ENCODE measurements at places on chromosomes 16 and 17.

GRCh38 chr17:81419319-81419885 is 24.1 kb downstream of the BAHCC1 start:
- no peak overlapping the region for H3K27ac ChIP-seq
- no peak for DNase-seq
- H3K4me1 ChIP-seq: no peaks in the 10 kb centered on the region
- no peaks in the 10 kb centered on the region for H3K36me3 ChIP-seq

DNA sequence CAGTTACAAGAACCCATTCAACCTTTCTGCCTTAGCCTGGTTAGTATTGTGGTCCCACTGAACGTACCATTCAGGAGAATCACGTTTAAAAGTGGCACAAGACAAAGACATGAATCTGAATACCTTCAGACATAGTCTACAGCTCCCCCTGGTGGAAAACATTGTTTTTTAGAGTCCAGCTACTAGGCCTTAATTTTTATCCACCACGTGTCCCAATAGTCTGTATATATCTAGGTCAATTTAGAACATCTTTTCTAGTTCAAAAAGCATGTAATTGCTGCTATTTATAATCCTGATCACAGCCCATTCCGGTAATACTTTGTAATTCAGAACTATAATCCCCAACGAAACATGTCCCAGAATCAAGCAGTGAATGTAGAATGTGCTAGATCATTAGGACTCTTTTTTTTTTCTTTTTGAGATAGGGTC is 13.7 kb upstream of the GUCY2D start:
- no peak overlapping the region for H3K27ac ChIP-seq
- no peak for DNase-seq
- peaks cover 55% of the 10 kb centered on the region for H3K27me3 ChIP-seq
- no peaks in the 10 kb centered on the region for H3K36me3 ChIP-seq
- no peak overlapping the region for H3K4me3 ChIP-seq

- H3K4me3 ChIP-seq: peak overlapping the region; percentile 74
- peaks cover 11% of the 10 kb centered on the region for H3K27me3 ChIP-seq
Measured at GRCh38 chr17:62653826-62654761, 26.6 kb downstream of the MRC2 start.

GRCh38 chr16:68231384-68232136 is 4.4 kb downstream of the ESRP2 start:
- DNase-seq: no peak
- H3K4me1 ChIP-seq: peaks cover 21% of the 10 kb centered on the region
- peaks cover 13% of the 10 kb centered on the region for H3K36me3 ChIP-seq
- H3K27ac ChIP-seq: no peak overlapping the region
- no peaks in the 10 kb centered on the region for H3K27me3 ChIP-seq
- H3K4me3 ChIP-seq: no peak overlapping the region

DNA sequence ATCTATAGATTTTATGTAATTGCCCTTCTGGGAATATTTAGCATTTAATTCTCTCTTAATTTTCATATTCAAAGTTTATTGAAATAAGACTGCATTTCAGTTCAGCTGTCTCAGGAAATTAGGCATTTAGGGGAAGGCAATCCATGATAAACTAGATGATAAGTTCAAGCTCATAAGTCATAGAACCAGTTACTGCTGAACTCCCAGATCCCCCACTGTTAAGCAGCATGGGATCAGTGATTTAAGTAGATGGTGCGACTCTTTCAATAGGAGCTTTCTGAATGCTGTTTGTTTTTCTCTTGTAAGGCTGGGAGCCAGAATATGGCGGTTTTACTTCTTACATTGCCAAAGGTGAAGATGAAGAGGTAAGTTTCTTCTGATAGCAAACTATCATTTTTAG is 23.8 kb downstream of the OGFOD1 start:
- peaks cover 20% of the 10 kb centered on the region for H3K36me3 ChIP-seq
- no peak overlapping the region for H3K27ac ChIP-seq
- H3K4me3 ChIP-seq: no peak overlapping the region
- no peaks in the 10 kb centered on the region for H3K27me3 ChIP-seq

DNA sequence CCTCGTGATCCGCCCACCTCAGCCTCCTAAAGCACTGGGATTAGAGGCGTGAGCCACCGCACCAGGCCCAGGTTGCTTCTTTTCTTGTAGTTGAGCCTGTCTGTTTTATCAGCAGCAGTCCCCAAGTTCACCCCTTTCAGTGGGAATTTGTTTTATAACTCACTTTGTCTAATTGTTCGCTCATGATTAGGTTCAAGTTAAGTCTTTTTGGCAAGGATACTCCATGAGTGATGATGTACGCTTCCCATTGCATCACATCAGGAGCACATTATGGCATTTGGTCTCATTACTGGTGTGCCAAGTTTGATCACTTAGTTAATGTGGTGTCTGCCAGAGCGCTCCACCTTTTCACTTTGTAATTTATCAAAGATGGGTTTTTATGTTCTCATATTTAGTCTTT is 14.4 kb upstream of the GJD3 start:
- no peak for DNase-seq
- H3K27me3 ChIP-seq: no peaks in the 10 kb centered on the region
- no peaks in the 10 kb centered on the region for H3K4me1 ChIP-seq
- no peak overlapping the region for H3K4me3 ChIP-seq
- H3K36me3 ChIP-seq: no peaks in the 10 kb centered on the region

GRCh38 chr16:57299719-57300386 is 15.4 kb upstream of the PLLP start:
- peaks cover 9% of the 10 kb centered on the region for H3K27me3 ChIP-seq
- H3K4me1 ChIP-seq: peaks cover 9% of the 10 kb centered on the region
- no peaks in the 10 kb centered on the region for H3K36me3 ChIP-seq
- H3K4me3 ChIP-seq: no peak overlapping the region
- no peak overlapping the region for H3K27ac ChIP-seq
- peak; percentile 79 for DNase-seq

DNA sequence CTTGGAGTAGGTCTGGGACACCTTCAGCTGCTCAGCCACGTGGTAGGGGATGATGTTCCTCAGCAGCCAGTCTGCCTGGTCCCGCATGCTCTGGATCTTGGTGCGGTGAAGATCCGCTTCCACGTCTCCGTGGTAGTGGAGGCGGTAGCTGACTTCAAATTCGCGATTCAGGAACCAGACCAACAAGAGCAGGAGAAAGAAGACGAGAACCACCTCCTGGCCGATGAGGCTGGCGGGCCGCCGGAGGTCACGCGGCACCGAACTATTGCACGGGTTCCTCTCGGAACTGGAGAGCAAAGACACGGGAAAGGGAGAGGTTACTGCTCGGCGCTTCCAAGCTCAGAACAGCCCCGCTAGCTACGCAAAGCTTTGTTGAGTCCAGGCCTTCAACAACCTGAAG is 86.2 kb upstream of the CREBBP start:
- H3K36me3 ChIP-seq: peaks cover 17% of the 10 kb centered on the region
- H3K27ac ChIP-seq: no peak overlapping the region
- no peak overlapping the region for H3K4me3 ChIP-seq
- peaks cover 13% of the 10 kb centered on the region for H3K27me3 ChIP-seq

DNA sequence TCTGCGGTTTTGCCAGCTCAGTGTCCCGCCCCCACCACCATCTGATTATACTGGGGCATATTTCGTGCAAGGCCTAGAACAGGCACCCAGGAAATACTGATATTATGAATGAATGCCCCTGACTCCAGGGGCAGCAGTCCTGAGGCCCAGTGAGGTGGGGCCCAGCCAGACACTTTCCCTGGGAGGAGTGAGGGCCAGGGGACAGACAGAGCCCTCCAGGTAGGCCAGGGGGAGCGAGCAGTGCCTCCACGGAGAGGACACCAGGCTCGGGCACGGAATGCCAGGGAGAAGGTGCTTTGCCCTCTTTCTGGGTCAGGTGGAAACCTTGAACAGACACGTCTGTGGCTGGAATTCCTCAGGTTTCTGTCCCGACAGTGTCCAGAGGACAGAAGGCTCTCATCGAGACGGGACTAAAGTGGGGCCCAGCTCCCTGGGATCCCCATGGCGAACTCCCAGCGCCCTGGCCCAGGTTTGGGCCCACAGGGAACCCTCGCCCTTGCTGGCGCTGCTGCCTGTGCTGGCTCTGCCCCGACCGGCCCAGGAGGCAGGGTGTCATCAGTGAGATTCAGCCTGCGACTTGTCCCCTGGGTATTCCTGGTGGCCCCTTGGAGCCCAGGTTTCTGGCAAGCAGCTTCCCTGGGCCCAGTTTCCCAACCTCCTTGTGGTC is 4.3 kb downstream of the KATNB1 start:
- no peak for DNase-seq
- no peak overlapping the region for H3K27ac ChIP-seq
- H3K4me1 ChIP-seq: peaks cover 17% of the 10 kb centered on the region

- H3K36me3 ChIP-seq: peaks cover 3% of the 10 kb centered on the region
- no peak overlapping the region for H3K27ac ChIP-seq
- no peak overlapping the region for H3K4me3 ChIP-seq
- DNase-seq: no peak
Measured at GRCh38 chr16:2091547-2092255, 43.9 kb downstream of the TSC2 start.

- no peak for DNase-seq
- H3K4me1 ChIP-seq: peaks cover 22% of the 10 kb centered on the region
- H3K27ac ChIP-seq: no peak overlapping the region
Measured at GRCh38 chr17:7443499-7444485, 1.1 kb upstream of the CHRNB1 start.

DNA sequence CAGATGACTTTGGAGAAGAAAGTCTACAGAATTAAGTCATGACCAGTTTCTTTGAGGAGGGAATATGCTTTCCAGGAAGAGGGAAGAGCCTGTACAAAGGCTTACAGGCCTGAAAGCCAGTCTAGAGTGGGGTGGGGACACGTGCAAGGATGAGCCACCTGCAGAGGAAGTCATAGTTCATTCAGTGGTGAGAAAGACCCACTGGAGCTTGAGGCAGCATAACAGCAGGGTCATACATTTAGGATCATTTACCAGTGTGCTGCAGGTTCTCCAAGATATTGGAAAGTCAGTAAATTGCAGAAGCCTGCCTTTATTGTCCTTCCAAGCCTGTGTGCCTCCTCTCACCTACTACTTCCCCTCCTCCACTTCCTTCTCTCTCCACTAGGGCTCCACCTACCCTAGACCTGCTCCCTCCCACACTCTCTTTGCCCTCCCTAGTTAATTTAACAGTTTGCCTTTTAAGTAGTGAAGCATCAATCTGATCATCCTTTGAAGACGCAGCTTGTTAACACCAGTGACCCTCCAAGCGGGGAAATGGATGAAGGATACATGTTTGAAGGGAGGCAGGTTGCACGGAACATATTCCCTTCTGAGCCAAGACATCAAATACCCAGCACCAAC is 40.2 kb downstream of the CDRT15 start:
- H3K4me3 ChIP-seq: peak overlapping the region; percentile 24
- H3K36me3 ChIP-seq: no peaks in the 10 kb centered on the region
- no peak for DNase-seq
- H3K27ac ChIP-seq: peak overlapping the region; percentile 91
- peaks cover 47% of the 10 kb centered on the region for H3K4me1 ChIP-seq

DNA sequence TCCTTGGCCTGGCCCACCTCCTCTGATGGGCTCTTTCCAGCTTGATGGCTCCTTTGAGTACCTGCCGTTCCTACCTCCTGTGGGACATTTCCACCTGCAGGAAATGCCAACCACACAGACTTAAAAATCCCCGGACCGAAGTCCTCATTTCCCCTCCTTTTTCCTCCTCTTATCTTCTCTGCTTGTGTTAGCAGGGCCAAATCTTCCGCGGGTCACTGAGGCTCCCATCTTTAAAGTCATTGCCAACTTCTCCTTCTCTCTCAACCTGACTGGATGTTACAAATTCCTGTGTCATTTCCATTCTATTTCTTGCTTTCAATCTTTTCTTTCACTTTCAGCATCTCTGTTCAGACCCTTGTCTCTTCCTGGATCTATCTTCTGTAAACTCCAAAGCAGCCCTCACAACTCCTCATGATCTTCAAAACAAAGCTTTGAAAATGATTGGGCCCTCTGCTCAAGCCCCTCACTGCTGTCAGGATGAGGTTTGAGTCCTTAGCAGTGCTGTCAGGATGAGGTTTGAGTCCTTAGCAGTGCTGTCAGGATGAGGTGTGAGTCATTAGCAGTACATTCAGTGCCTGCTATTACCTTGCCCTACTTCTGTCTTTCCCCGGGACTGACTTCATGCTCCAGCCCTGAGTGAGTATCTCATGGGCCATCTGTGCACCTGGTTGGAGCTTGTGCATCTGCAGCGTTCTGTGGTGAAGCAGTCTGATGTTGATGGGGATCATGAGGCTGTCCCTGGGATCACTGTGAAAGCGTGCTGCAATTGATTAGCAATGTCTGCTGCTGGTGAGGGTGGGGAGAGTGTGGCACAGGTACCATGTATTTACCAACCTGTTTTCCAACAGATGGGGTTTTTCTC is 100.1 kb downstream of the IRF8 start:
- H3K4me1 ChIP-seq: no peaks in the 10 kb centered on the region
- H3K27ac ChIP-seq: no peak overlapping the region
- no peaks in the 10 kb centered on the region for H3K36me3 ChIP-seq
- no peak overlapping the region for H3K4me3 ChIP-seq
- no peak for DNase-seq

DNA sequence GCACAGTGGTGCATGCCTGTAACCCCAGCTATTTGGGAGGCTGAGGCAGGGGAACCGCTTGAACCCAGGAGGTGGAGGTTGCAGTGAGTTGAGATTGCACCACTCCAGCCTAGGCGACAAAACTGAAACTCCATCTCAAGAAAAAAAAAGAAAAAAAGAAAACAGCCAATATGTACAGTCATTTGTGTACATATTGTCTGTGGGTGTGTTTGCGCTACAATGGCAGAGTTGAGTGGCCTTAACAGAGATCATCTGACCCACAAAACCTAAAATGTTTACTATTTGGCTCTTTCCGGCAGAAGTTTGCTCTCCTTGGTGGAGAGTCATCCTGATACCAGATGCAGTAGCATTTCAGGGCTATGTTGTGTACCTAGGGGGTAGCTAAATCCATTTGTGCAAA is 57.9 kb downstream of the ARSG start:
- peaks cover 4% of the 10 kb centered on the region for H3K27me3 ChIP-seq
- no peak overlapping the region for H3K27ac ChIP-seq
- no peak overlapping the region for H3K4me3 ChIP-seq
- H3K36me3 ChIP-seq: no peaks in the 10 kb centered on the region
- no peaks in the 10 kb centered on the region for H3K4me1 ChIP-seq

DNA sequence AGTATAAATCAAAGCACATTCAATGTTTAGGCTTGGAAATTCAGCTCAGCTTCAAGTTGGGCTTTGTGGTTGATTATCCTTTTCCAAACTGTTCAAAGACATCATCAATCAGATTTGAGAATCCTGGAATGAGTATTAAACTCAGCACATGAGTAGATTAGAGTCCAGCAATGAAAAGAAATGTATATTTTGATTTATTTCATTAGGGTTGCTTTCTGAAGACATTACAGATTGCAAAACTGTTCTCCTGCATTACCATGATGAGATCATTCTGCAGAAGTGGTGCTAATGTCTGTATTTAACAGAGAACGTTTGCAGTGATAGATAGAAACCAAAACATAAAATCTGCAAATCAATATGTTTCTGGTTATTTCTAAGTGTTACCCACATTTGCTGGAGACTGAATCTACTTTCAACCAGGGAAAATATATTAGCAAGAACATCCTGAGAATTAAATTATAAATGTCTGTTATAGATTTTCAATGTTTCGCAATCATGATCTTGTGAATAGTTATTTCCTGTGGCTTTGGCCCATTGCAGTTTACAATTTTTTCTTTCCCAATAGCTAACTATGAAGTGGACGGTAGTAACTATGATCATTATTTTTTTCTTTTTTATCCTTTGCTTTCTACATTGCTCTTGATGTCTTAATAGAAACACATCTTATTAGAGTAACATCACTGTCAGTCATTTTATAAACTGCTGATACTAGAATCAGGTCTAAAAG is 1125.7 kb upstream of the GOT2 start:
- H3K36me3 ChIP-seq: no peaks in the 10 kb centered on the region
- H3K27ac ChIP-seq: no peak overlapping the region
- H3K4me1 ChIP-seq: no peaks in the 10 kb centered on the region

- DNase-seq: no peak
- no peak overlapping the region for H3K4me3 ChIP-seq
- H3K27me3 ChIP-seq: no peaks in the 10 kb centered on the region
Measured at GRCh38 chr16:47581114-47581513, 120.0 kb downstream of the PHKB start.

All from progenitor cell of endocrine pancreas (in vitro differentiated cells).